ENCODE measurements at places on chromosomes 6 and 20.

DNA sequence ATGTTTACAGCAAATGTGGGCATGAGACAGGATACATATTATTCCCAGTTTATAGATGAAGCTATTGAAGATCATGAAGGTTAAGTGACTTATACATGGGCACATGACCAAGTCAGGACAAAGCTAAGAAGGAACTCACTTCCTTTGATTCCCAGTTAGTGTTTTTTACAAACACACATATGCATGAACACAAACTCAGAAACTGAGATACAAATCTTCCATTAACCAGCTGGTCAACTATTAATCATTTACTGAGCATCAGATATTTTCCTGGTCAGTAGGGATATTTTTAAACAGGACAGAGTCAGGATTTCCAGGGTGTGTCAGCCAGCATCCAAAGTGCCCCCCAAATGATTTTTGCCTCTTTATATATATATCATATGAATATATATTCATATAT lies 222.2 kb downstream of the OGFRL1 start:
- DNase-seq: no peak

DNA sequence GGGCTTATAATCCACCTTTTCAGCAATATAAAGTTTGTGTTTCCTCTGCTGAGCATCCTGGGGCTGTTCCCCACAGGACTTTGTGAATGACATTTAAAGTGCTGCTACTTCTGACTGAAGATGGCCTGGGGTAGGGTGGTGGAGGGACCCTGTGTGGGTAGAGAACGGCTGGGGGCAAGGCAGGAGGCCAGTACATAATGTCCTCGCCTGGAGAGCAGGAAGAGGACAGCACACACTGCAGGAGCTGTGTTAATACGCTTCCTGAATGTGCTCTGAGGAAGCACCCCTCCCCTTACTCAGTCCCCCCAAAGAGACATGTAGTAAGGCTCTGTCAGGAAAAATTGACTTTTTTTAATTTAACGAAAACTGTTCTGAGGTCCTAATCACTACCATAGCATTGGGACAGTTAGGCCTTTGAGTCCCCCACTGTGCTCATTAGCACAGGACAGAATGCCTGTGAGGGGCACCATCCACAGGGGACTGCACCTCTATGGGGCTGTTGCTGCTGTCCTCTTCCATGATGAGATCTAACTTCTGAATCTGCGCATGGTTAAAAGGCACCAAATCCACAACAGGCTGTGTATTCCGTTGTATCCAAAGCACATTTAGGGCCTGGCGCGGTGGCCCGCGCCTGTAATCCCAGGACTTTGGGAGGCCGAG lies 68.5 kb downstream of the LYRM4 start:
- no peak for DNase-seq

- no peak for DNase-seq
These were observed 76.8 kb downstream of the CNKSR3 start for GRCh38 chr6:154433477-154434241.

- no peak for DNase-seq
These were observed 492 bp upstream of the TBC1D7 start for GRCh38 chr6:13328875-13329183.
